NK-92 treated with Interleukin-12 subunit alpha and Interleukin-12 subunit beta, amount 100 ng/mL, for 24 hours (cell line): ENCODE measurements at places on chromosomes 6 and 20.
A peak's percentile ranks its signal among the peaks of the same experiment; 100 is the strongest.

- no peak for DNase-seq
These were observed 218.0 kb upstream of the PREP start for GRCh38 chr6:105620878-105621277.

- peak; percentile 52 for DNase-seq
These were observed 2.3 kb downstream of the ARID1B start for GRCh38 chr6:156779206-156780094.

DNA sequence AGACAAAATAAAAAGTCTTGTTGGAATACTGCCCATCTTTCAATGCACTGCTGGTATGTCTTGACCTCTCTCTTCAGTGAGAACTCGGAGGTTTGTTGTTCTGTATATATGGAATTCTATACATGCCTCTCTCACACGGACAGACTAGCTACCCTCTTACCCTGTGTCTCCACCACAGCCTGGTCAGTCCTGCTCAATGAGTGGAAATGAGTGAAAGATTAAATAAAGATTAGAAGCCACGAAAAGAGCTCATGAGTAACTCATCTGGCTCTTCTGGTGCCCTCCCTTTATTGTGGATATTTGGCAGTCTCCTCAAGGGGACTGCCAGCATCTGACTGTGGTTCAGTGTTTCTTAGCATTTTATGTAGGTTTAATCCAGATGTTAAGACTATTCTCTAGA lies 262.8 kb upstream of the MAP3K7 start:
- no peak for DNase-seq

- peak; percentile 53 for DNase-seq
These were observed 356.3 kb upstream of the HSF2 start for GRCh38 chr6:122042960-122043735.

DNA sequence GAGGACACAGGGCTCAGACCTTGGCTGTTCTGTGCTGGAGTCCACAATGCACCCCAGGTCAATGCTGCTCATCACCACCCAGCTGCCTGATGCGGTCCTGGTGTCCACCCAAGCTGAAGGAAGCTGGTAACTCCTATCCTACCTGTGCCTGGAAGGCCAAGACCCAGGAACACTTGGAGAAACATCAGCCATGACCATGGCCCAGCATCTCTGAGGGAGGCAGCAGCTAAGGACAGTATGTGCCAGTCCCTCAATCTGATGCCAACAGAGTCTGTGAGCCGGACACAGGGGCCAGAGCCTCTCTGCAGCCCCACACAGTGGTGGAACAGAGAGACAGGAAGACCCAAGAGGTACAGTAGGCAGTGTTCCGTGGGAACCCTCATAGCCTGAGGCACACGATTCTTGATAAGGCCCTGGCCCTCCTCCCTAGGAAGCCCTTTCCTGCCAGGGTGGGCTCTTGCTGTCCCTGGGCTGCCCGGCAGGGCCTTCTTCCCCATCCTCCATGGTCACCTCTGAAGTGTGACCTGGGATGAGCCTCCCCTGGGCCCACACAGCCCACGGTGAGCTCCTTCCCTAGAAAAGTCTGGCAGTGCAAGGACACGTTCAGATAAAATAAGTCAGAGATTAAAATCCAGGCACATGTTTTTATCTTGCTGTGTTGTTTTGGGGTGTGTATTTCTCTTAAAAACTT lies 170.7 kb downstream of the THBS2 start:
- DNase-seq, result no peak

- no peak for DNase-seq
These were observed 126.6 kb downstream of the DOK5 start for GRCh38 chr20:54601831-54602515.

GRCh38 chr20:38894091-38894847 lies 31.9 kb upstream of the FAM83D start:
- no peak for DNase-seq

GRCh38 chr6:109236115-109237076 lies 141.1 kb downstream of the CEP57L1 start:
- no peak for DNase-seq

DNA sequence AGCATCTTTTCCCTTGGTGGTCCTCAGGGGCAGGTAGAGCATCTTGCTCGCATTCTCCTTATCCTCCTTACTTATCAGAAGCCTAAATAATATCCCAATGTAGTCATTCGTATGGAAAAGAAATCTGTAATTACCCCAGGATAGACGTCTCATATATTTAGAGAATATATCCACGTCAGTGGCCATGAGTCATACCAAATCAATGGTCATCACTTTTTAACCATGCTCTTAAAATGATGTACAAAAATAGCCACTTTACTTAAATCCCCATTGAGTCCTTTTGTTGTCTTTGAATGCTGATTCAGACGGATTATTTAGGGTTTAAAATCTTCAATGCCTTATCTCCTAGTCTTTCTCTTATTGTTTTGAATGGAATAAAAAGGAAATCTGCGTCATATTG lies 231.7 kb upstream of the STXBP5 start:
- DNase-seq, result no peak

- no peak for DNase-seq
These were observed 150.7 kb upstream of the PLCB4 start for GRCh38 chr20:8918145-8918544.

DNA sequence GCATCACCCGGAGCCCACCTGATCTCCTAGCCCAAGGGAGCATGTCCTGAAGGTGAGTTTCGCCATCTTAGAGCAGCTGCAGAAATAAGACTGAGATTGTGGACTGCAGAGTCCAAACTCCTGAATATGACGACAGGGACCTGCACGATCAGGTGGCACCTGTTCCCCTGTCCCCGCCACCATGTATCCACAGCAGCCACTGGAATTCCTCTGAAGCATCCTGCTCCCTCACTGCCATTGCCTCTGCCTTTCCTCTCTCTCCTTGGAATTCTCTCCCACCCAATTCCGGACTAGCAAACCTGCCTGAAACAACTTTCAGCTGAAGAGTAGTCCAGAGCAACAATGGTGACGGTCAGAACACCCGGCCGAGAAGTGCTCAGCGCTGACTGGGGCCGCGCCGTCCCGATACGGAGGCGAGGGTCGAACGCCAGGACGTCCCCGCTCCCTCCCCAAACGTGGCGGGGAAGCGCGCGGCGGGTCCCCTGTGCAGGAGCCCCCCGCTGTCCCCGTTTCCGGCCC lies 694 bp upstream of the FAM120B start:
- DNase-seq, result no peak

DNA sequence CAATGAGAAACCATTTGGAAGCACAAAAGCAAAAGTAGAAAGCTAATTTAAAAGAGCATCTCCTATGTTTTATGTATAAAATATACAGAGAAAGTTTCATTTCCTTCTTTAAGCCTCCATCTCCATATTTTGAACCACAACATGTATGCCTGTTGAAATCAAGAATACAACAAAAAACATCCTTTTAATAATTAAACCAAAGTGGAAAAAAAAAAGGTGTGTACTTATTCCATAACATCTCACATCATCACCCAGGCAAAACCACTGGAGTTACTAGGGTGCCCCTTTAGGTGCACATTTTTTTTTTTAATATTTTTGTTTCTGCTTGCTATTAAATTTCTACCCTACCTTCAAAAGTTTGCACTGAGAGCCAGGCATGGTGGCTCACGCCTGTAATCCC lies 43.0 kb downstream of the EDN1 start:
- no peak for DNase-seq

DNA sequence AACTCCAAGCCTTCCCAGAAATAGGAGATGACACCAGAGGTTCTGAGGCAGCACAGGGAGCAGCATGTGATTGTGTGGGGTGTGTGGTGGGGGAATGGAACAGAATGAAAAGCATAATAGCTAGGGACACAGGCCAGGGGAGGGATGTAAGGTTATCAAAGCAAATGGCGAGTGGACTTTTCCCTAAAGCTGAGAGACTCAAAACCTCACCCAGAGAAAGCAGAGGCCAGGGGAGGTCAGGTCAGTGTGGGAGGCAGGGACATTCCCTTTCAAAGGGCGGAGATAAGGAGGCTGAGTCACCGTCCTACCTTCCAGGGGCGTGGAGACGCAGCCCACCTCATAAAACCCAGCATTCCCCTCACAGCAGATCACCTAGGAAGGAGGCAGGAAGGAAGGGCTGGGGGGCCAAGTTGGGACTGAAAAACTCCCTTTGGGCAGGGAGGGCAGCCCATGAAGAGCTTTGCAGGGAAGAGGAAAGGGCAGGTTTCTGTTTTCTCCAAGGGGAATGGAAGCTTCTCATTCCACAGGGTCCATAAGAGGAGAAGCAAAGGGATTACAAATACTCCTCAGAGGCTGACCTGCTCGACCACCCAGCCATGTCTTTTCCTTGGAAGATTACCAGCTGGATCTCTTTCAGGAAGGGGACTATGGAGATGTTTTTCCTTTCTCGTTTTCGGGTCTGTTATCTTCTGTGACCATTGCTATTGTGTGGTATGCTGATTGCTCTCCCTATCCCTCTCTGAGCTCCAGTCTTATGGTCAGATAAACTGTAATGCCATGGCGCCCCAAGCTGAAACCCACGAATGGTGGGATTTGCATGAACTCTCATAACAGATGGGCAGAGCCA lies 9.6 kb upstream of the LY6G5C start:
- DNase-seq, result no peak

GRCh38 chr20:24825591-24825990 lies 123.5 kb upstream of the CST7 start:
- DNase-seq, result no peak

GRCh38 chr6:43819958-43820357 lies 49.9 kb downstream of the VEGFA start:
- no peak for DNase-seq

DNA sequence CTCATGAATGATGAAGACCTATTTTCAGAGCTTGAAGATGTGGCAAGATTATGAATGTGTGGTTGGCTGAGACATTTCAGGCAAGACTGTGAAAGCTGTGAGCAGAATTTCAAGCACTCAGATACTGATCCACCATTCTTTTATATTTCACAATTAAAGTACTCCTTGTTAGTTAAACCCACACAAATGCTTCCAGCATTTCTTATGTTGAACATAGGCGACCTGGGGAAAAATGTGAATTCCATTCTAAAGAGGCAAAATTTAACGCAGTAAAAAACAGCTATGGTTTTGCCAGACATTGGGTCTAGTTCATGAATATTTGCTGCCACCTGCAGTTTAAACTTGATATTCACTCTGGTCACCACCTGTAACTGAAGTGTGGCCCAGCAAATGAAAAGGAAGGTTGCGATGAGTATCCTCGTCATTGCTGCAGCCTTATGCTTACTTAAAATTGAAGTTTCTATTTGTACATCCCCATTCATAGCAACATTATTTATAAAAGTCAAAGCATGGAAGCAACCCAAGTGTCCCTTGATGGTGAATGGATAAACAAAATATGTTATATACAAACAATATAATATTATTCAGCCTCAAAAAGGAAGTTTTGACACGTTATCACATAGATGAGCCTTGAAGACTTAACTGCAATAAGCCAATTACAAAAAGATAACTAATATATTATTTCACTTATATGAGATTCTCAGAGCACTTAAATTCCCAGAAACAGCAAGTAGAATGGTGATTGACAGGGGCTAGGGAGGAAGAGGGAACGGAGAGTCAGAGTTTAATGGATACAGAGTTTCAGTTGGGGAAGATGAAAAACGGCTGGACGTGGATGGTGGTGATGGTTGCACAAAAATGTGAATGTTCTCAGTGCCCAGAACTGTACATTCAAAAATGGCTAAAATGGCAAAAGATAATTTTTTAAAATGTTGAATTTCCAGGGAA lies 32.4 kb upstream of the FAM184A start:
- DNase-seq, result no peak

DNA sequence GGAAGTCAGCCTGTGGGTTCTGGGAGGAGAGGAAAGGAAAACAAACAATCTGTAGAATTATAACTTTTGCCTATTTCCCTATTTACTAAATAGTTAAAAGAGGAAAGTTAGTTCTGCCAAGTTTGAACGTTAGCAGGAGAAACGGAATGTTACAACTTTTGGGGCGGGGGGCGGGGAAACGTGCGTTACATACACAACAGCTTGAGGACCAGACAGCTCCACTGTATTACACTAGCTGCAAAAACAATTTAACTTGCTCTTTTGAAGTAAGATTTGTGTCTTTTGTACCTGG lies 498 bp upstream of the PRDM1 start:
- DNase-seq, result no peak

- no peak for DNase-seq
These were observed 1.6 kb upstream of the THBD start for GRCh38 chr20:23050847-23051627.

DNA sequence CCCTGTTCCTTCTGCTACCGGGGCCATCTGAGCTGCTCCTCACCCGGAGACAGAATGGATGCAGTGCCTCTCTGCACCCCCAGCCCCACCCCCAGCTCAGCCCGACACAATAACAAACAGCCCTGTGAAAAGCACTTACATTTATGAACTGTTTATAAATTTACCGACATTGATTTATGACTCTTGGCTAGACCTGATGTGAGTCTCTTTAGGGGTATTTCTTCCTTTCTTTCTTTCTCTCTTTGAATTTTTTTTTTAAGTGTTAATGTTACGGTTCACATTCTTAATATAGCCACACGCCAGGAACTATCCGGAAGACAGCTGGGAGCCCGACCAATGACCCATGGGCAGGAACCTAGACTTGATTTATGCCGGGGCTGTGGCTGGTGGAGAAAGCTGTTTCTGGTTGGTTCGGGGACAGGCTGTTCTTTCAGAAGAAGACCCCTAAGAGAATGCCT lies 266.3 kb downstream of the CDC5L start:
- DNase-seq, result no peak

- DNase-seq, result no peak
These were observed 82.6 kb downstream of the INSM1 start for GRCh38 chr20:20450521-20450920.

GRCh38 chr20:35007413-35007812 lies 51.7 kb downstream of the MYH7B start:
- DNase-seq, result no peak

DNA sequence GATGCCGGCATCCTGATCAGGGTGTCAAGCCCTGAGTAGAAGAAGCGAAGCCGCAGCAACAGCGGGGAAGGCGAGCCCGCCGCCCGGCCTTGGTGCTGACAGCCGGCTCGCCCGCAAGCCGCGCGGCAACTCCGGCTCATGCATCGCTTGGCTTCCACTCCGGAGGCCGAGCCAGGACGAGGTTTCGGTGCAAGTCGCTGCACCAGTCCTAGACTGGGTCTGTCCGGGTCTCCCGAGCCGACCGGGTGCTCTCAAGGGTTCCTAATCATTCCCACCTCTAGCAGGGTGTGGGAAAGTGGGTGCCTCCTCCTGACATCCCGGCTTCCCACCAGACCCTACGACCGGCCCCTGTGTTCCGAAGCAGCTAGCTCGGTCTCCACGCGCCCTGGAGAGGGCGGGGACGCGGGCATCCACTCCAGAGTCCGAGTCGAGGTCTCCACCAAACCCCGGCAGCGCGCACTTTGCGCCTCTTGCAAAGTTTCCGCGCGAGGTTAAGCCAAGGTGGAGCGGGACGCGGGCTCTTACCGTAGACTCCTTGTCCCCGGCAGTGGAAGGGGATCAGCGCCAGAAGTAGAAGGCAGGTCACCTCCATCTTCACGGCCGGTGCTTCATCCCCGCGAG lies 1.4 kb downstream of the MDGA1 start:
- DNase-seq, result no peak

- DNase-seq, result no peak
These were observed 1.7 kb downstream of the FAM184A start for GRCh38 chr6:119076576-119077390.
